ENCODE measurements at places on chromosomes 2 and 18.

DNA sequence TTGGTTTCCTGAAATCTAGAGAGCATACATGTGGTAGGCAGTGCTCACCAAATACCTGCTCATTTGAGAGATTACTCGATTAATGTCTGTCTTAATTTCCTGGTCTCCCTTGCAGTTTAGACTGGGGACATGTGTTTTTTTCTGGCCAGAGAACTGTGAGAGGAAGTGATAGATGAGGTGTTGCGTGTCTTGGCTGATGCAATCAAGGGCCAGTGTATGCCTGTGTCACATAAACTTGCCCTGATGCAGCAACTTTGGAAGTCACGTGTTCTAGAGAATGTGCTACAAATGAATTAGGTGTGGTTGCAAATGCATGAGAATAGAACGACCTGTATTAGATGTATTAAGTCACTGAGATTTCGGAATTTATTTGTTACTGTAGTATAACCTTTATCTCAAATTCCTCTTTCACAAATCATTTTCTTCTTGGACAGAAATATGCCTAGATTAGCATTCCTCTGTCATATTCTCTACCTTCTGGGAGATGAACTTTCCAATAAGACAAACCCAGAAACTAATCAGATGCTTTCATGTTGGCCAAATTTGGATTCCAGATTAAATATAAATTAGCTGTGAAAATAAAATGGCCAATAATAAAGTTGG lies 9.9 kb upstream of the IL1A start:
- no peak for DNase-seq

DNA sequence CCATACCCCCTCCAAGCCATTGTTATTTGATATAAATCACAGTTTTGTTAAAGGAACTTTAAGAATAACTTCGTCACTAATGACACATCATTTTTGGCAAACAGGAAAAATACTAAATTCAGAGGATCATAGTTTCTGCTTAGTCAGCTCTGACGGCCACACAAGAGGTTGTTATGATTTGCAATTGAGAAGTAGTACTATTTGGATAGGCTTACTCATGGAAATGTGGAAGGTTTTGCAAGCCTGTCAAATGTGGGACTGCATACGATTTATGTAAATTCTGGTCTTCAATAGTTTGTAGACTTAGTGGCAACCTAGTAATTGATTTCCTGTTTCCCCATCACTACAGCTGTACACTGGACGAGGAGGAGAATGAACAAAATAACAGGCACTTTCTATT lies 108.1 kb downstream of the ARHGEF33 start:
- no peak for DNase-seq

GRCh38 chr2:233320470-233320869 lies 12.9 kb downstream of the SAG start:
- no peak for DNase-seq

- DNase-seq, result no peak
These were observed 30.8 kb downstream of the COBLL1 start for GRCh38 chr2:164810843-164811242.

DNA sequence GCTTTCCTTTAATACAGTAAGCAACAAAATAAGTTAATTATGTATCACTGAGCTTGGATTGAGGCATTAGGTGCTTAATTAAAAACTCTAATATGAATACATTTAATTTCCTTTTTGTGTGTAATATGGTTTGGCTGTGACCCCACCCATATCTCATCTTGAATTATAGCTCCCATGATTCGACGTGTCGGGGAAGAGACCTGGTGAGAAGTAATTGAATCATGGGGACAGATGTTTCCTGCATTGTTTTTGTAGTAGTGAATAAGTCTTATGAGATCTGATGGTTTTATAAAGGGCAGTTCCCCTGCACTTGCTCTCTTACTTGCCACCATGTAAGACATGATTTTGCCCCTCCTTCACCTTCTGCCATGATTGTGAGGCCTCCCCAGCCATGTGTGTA lies 325.4 kb upstream of the CDH7 start:
- no peak for DNase-seq

- DNase-seq, result no peak
These were observed 208.1 kb upstream of the KLHL14 start for GRCh38 chr18:32980896-32981295.

GRCh38 chr2:136059036-136059472 lies 58.9 kb downstream of the CXCR4 start:
- no peak for DNase-seq

DNA sequence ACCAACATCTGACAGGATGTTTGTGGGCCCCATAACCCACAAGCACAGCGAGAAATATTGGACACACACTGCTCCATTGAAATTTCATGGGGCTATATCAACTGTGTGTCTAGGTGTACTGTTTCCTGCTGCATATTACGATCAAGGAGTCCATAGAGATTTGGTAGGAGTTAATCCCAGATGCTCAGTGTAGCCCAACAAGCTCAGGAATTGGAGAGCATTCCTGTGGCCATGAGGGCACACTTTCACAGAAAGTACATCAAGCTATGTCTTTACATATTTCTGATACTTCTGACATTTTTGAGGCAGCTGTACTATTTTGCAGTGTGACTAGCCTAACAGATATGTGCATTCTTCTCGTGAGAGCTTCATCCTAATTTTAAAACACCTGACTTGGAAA lies 473.1 kb downstream of the PTH2R start:
- no peak for DNase-seq

DNA sequence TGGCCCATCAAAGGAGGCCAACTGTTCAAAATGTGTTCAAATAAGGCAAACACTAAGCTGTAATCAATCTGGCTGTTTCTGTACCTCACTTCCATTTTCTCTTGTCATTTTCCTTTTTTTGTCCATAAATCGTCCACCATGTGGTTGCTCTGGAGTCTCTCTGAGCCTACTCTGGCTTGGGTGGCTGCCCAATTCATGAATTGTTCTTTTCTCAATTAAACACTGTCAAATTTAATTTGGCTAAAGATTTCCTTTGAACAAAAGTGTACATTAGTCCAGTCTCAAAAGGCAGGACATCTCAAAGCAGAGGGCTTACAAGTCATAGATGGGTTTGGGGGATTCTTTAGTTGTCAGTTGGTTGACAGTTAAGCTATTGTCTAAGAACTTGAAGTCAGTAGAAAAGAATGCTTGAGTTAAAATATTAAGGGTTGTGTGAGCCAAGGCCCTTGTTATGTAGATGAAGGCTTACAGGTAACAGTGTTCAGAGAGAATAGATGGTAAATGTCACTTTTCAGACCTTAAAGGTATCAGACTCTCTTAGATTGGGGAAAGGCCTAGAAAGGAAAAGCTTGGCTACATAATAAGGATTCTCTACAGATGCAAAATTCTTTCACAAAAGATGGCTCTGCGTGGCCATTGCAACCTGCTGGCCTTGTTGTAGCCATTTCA lies 831.2 kb upstream of the CDH2 start:
- no peak for DNase-seq

GRCh38 chr2:33242845-33243244 lies 233.6 kb upstream of the RASGRP3 start:
- no peak for DNase-seq

- no peak for DNase-seq
These were observed 208.6 kb upstream of the APCDD1 start for GRCh38 chr18:10245846-10246175.

GRCh38 chr2:236973343-236973980 lies 112.2 kb upstream of the COPS8 start:
- DNase-seq, result no peak

DNA sequence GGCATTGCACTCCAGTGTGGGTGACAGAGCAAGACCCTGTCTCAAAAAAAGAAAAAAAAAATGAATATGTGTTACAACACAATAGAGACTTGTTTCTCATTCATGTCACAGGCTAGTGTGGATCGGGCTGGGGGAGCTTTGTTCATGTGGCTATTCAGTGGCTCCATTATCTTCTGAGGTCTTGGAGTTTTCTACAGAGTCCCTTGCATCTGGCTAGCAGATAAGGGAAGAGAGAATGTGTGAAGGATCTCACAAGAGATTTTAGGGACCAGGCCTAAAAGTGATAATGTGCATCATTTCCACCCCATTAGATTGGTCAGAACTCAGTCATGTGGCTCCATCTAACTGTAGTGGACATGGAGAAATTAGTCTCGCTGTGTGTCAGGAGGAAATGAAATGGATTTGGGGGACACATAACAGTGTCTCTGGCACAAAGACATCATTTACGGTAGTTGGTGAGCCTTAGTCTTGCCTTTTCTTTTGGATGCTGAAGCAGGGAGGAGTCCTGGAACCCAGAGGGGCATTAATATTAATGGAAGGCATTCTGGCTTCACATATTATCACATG lies 32.4 kb upstream of the CASP10 start:
- no peak for DNase-seq

DNA sequence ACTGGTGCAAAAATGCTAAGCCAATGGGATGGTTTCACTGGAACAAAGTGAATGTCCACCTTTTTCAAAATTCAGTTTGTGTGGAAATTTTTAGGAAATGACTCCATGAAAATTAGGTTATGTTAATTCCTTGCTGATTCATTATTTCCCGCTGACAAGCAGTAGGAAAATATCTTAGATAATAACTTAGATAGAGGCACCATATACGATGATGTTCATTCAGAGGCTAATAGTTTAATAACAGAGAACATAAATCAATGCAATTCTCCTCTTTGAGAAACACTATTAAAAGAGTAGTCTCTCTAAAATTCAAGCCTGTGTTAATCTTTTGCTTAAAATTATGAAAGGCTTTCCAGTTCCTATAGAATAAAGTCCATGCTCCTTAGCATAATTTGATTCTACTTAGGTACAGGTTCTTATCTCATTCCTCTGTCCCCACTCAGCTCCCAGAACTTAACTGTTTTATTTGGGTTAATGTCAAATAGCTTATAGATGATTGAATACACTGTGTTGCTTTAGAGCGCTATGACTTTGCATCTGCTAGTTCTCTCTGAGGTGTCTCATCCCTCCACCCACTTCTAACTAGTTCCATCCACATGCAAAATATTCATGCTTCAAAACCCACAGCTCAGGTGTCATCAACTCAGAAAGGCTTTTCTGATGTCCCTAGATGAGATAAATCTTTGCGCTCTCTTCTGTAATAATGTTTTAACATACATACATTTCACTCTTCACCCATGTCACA lies 503.6 kb downstream of the ERBB4 start:
- no peak for DNase-seq

DNA sequence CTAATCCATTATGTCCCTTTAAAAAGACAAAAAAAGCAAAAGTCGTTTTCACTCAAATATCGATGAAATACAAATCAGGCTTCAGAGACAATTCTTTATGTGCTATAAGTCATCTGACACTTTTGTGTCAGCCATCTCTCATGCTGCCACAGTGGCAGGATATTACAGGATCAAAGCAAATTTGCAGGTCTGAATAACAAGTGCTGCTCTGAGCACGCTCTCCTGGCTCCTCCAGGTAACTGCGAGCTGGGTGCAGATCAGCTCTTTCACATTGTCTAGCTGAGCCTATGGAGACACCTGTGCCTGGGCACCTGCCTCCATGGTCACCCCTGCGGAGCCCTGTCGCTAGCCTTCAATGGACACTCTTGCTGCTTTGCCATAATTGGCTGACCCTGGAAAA lies 250.2 kb upstream of the RAB12 start:
- DNase-seq, result no peak

GRCh38 chr2:103448495-103448894 lies 686.7 kb downstream of the TMEM182 start:
- DNase-seq, result no peak

DNA sequence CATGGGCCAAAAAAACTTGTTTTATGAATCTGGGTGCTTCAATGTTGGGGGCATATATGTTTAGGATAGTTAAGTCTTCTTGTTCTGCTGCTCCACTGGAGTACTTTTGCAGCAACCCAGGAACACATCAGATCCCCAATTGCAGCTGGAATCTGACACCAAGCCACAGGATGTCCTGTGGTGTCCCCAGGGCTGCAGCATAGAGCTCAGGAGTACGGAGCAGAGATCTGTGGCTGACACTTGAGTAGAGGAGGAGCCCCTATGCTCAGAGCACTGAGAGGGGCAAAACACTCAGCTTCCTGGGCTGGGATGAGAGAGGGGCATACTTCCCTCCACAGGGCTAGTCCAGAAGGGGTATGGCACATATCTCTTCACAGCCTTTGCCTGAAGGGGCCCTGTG lies 138.9 kb upstream of the ERBB4 start:
- DNase-seq, result no peak

DNA sequence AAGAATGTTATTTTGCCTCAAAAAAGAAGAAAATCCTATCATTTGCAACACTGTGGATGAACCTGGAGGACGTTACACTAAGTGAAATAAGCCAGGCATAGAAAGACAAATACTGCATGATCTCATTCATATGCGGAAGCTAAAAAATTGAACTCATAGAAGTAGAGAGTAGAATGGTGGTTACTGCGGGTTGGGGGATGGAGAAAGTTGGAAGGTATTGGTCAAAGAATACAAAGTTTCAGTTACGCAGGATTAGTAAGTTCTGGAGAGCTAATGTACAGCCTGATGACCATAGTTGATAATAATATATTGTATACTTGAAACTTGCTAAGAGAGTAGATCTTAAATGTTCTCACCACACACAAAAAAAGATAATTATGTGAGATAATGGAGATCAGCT lies 5.0 kb upstream of the GALNT5 start:
- DNase-seq, result no peak

- DNase-seq, result no peak
These were observed 74.8 kb downstream of the TCF4 start for GRCh38 chr18:55513161-55513560.

GRCh38 chr2:119293254-119293653 lies 69.6 kb downstream of the STEAP3 start:
- no peak for DNase-seq

- DNase-seq, result no peak
These were observed 85.8 kb downstream of the PLEKHM3 start for GRCh38 chr2:207939342-207940108.

DNA sequence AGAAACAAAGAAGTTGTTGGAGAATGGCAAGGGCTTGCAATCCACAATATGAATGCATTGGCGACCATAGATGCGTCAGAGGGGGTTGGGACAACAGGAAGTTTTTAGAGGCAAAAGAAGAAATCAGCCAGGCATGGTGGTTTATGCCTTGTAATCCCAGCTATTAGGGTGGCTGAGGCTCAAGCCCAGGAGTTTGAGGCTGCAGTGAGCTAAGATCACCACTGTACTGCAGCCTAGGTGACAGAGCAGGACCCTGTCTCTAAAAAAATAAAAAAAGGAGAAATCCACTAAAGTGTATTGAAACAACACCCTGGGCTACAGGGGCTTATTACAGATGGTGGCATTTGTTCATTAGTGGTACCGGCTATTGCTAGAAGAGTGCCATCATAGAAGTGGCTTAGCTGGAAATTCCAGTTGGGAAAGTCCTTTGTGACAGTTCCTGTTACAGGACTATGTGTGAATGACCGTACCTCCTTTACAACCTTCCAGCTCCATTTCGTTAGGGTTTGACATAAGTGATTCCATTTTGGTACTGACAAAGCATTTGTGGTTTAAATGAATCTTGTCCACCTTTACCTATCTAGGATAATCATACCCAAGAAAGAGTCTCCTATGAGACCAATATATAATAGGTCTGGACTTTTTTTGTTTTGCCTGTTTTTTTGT lies 10.7 kb upstream of the WDSUB1 start:
- DNase-seq, result no peak

DNA sequence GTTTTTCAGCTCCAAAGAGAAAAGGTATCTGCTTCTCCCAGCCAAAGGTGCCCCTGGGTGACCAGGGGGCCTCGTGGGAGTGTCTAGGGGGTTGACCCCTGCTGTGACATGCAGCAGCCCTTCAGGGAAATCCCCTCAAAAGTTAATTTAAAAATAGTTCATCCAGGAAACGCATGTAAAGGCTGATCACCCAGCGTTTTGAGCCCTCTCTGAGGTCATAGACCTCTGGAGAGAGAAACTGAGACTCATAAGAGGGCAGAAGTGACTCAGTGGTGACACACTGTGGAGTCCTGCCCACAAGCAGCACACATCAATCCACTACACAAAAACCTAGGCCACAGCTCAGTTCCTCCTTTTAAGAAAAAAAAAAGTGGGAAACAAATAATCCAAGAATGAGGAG lies 11.9 kb downstream of the GAL3ST2 start:
- peak; percentile 18 for DNase-seq
